ENCODE measurements at places on chromosomes 6 and 20. TPM values are rescaled to one million over a fixed set of nuclear protein-coding genes. Genes with fewer than 3 reads are reported as not detected.

Gene COL21A1
- total RNA-seq, result 18.6 TPM

Gene OR14J1
- not detected for total RNA-seq

Gene DNPH1
- total RNA-seq, result 75.4 TPM

Gene RIPOR3
- total RNA-seq, result 0.53 TPM

Gene HDGFL1
- not detected for total RNA-seq

Gene MRPS10
- total RNA-seq, result 71.6 TPM

Gene GJA10
- total RNA-seq, result not detected

Gene HLA-DOB
- total RNA-seq, result 0.26 TPM

Gene PGBD1
- total RNA-seq, result 1.8 TPM

Gene PRR18
- under 0.01 TPM for total RNA-seq

Gene ZNF391
- 0.53 TPM for total RNA-seq

Gene MAN1A1
- 1.4 TPM for total RNA-seq

Gene IMPG1
- total RNA-seq, result not detected

Gene MDFI
- 61.3 TPM for total RNA-seq

Gene RBM24
- 0.13 TPM for total RNA-seq

Gene NKAIN4
- total RNA-seq, result 1.1 TPM

Gene CDC40
- total RNA-seq, result 11.1 TPM

Gene SOBP
- 0.38 TPM for total RNA-seq

Gene PTPRT
- not detected for total RNA-seq

Gene NR2E1
- not detected for total RNA-seq

Gene PDE10A
- total RNA-seq, result under 0.01 TPM

Gene HAO1
- total RNA-seq, result not detected

Gene SENP6
- total RNA-seq, result 49.2 TPM

Gene ZSCAN16
- 11.1 TPM for total RNA-seq

Gene BMP6
- 2.6 TPM for total RNA-seq

Gene GATA5
- not detected for total RNA-seq

Gene PTK6
- total RNA-seq, result 107 TPM

Gene SPTLC3
- 4.6 TPM for total RNA-seq

Gene TMEM74B
- not detected for total RNA-seq

Gene FAM83C
- 0.26 TPM for total RNA-seq

Gene SAPCD1
- total RNA-seq, result 1.3 TPM

Gene PDYN
- not detected for total RNA-seq

Gene EFCAB8
- total RNA-seq, result under 0.01 TPM

Gene RNF144B
- 141 TPM for total RNA-seq

Gene BANF2
- not detected for total RNA-seq

Gene NRSN1
- not detected for total RNA-seq

Gene R3HDML
- total RNA-seq, result not detected

Gene EEF1A2
- total RNA-seq, result 1.9 TPM

Gene ZNF512B
- 6.1 TPM for total RNA-seq

Gene PNLDC1
- total RNA-seq, result 0.26 TPM

Gene PABPC1L
- 24.2 TPM for total RNA-seq
